ENCODE measurements at places on chromosomes 12 and 14. TPM values are rescaled to one million over a fixed set of nuclear protein-coding genes. Genes with fewer than 3 reads are reported as not detected.

DNA sequence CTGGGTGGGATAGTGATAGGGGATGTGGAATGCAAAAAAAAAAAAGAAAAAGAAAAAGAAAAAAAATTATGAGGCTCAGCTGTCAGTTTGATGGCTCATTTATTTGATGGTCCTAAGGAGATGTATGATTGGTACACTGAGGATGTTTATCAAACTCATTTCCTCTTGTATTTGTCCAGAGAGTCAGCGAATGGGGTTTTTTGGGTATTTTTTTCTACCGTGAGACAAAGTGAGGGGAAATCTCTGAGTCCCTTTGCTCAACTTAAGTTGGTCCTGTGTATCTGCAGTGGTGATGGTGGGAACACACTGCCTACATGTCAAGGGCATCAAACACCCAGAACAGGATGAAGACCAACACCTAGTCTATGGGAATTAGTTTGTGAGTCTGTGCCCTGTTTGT, 176.9 kb upstream of the HIF1A start:
- DNase-seq: no peak

LRRC10 gene
- not detected for total RNA-seq

TCP11L2 gene
- 47.8 TPM for total RNA-seq

GRCh38 chr12:67025543-67026114, 243.5 kb upstream of the CAND1 start:
- peak; percentile 35 for DNase-seq

- peak; percentile 7 for DNase-seq
Observed at GRCh38 chr14:105582639-105583038, 56.3 kb downstream of the TMEM121 start.

GRCh38 chr12:108190529-108190928, 61.4 kb downstream of the WSCD2 start:
- DNase-seq: no peak

GRCh38 chr12:4700621-4701026, 19.6 kb upstream of the GALNT8 start:
- DNase-seq: no peak

- no peak for DNase-seq
Observed at GRCh38 chr12:53255996-53256395, 12.1 kb upstream of the ESPL1 start.

CLEC4C gene
- total RNA-seq: not detected

DNA sequence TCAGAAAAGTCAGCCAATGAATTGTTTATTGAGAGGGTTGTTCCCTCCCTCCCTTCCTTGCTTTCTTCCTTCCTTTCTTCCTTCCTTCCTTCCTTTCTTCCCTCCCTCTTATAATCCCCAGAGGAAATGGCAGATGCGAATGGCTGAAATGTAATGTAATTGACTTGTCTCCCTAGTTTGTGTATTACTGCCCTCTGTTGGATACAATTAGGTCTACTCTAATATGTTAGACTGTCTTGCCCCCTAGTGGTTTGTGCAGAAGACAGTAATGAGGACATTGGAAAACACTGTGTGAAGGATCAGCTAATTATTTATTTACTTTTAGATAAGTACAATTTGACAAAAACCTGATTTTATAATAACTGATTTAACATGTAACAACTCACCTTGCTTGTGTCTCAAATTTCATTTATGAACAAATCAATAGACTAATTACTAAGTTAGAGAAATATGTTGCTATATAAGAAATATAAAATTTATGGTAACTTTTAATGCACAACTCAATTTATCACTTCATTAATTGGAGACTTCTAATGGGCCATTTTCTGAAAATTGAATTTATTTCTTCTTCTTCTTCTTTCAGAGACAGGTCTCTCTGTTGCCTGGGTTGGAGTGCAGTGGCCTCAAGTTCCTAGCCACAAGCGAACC, 229.8 kb upstream of the LRIG3 start:
- DNase-seq: no peak

GRCh38 chr14:67167420-67168109, 21.7 kb upstream of the GARIN2 start:
- no peak for DNase-seq

DNA sequence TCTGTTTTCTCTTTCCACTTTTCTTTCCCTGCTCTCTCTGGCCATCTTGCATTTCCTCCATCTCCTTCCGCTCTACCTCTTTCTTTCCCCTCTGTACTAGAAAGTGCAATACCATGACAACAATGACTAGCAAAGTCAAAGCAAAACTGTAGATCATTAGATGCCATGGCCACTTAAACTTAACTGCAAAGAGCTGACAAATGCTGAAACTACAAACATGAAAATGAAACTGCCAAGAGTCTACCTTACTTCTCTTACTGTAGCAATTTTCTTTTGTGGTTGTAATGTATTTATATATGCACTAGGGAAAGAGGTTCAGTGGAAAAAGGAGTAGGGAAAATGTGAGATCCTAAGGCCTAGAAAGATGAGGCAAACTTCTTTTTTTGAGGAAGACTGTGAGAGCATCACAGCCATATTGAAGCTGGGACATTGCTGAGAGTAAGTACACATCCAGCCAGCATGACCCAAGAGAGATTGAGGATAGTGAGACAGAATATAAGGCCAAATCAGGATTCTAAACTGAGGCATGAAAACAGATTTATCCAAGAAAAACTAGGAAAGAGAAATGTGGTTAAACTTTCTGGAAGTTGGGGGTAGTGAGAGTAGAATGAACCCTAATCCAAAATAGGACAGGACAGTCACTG, 276.6 kb upstream of the NAV3 start:
- no peak for DNase-seq

GRCh38 chr12:9091891-9092598, 23.7 kb downstream of the A2M start:
- DNase-seq: no peak

DNA sequence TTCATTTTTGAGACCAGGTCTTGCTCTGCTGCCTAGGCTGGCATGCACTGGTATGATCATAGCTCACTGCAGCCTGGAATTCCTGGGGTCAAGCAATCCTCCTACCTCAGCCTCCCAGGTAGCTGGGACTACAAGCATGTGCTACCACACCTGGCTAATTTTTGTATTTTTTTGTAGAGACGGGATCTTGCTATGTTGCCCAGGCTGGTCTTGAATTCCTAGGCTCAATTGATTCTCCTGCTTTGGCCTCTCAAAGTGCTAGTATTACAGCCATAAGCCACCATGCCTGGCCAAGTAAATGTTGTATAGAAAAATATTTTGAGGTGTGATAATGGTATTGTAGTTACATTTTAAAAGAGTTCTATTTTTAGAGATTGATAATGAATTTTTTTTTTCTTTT, 12.6 kb downstream of the BIN2 start:
- no peak for DNase-seq

DNA sequence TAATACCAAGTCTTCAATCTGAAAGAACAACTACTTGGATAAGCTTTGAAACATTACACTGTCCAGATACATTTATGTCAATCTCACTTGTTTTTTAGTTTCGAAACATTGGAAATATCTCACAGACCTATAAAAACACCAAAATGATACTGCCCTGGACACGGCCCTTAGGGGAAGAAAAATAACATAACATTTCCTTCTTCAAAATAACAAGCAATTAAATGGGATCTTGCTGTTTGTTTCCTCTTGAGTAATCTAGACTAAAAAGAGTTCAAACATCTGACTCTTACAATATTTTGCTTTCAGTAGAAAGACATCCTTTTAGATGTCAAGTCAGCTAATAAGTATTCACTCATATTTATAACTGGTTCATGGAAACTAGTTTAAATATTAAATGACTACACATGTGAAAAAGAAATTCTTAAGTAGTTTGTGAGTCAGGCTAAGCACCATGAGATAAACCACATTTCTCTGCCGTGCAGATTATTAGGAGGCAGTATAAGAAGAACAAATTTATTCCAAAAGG, 87.5 kb downstream of the EPS8 start:
- no peak for DNase-seq

GRCh38 chr12:8603286-8603685, 9.4 kb downstream of the AICDA start:
- DNase-seq: no peak

- no peak for DNase-seq
Observed at GRCh38 chr12:118603610-118604361, 227.4 kb downstream of the SUDS3 start.

KRT75 gene
- total RNA-seq: not detected

IL26 gene
- total RNA-seq: not detected

GRCh38 chr14:105023144-105023543, 2.3 kb upstream of the CDCA4 start:
- no peak for DNase-seq

PTPRR gene
- total RNA-seq: not detected

DNA sequence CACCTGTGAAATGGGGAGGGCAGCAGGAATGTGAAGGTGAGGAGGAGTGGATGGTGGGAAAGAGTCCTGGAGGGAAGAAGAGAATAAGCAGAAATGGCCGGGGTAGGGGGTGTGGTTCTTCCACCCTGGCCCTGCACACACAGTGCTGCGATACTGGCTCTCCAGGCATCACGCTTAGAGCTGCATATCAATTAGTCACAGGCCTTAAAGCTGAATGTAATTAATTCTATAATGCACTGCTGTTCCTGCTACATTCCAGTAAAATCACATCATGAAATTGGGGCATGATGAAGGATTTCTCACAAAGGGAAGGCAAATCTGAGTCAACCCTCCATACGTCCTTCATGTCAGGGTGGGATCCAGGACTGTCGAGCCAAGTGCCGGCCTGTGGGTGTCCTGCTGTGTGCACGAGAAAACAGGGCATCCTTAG, 566.1 kb downstream of the BCL11B start:
- no peak for DNase-seq

DNA sequence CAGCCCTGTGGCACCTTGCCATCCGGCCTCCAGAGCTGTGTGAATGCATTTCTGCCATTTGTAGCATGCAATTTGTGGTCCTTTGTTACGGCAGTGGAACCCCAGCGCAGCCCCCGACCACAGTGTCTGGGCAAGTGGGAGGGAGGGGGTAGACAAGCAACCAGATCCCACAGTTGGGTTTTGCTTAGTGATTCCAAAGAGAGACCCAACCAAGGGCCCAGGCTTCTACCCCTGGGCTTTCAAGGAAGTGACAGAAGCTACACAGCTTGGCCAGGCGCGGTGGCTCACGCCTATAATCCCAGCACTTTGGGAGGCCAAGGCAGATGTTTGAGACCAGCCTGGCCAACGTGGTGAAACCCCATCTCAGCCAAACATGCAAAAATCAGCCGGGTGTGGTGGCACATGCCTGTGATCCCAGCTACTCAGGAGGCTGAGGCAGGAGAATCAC, 17.8 kb downstream of the ZBTB42 start:
- no peak for DNase-seq

DNA sequence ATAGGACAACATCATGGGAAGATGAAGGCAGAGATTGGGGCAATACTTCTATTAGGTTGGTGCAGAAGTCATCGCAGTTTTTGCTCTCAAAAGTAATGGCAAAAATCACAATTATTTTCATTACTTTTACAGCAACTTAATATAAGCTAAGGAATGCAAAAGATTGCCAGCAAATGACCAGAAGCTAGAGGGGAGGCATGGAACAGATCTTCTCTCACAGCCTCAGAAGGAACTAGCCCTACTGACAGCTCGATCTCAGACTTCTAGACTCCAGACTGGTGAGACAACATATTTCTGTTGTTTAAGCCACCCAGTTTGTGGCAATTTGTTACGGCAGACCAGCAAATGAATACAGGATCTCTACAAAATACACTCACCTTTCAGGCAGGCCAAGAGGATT, 348.5 kb upstream of the TBX3 start:
- DNase-seq: no peak

DNA sequence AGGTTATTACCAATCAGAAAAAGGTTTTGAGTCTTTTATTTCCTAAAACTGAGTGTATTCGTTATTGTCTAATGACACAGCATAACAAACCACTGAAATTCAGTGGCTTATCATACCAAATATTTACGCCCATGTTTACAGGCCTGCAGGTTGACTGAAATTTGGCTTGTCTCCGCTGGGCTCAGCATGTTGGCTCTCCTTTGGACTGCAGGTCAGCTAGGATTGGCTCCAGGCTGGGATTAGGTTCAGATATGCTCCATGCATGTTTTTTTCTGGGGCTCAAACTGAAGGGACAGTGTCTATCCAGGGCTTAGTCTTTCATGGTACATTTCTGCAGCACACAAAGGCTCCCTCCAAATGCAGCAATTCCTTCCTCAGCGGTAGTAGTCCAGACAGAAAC, 569.9 kb downstream of the DIO2 start:
- DNase-seq: no peak

DNA sequence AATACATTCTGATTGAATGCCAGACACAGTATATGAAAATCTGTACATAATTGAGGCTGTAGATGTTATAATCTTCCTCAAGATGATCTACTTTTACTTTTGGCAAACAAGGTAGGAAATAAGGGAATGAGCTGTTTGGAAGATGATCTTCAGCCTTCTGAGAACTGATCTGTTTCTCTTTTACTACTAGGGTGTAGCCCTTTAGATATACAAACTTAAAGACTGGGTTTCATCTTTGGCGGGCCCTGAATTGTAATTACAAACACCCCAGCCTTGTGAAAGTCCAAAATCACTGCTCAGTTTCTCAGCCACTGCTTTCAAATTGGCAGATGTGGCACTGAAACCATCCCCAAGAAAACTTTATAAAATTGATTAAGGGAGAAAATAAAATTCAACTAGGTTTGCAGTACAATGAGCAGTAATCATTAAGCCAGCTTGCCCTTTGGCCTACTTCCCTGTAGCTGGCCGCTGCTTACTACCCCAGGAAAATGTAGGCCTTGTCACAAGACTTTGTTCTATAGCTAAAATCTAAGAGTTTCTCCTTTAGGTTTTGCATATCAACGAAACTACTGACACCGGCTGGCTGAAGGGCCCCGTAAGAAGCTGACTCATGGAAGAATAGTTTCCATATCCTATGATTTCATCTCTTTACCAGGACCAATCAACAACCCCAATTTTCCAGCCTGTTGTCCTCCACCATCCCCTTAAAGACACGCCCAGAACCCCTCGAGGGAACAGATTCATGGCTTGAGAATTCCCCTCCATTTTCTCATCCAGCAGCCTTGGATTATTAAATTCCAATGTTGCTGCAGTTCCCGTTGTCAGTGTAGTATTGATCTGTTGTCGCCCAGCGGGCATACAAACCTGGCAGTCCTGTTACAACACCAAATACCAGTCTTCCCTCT, 210.8 kb downstream of the PCNX1 start:
- peak; percentile 55 for DNase-seq

LTBR gene
- total RNA-seq: 210 TPM

DNA sequence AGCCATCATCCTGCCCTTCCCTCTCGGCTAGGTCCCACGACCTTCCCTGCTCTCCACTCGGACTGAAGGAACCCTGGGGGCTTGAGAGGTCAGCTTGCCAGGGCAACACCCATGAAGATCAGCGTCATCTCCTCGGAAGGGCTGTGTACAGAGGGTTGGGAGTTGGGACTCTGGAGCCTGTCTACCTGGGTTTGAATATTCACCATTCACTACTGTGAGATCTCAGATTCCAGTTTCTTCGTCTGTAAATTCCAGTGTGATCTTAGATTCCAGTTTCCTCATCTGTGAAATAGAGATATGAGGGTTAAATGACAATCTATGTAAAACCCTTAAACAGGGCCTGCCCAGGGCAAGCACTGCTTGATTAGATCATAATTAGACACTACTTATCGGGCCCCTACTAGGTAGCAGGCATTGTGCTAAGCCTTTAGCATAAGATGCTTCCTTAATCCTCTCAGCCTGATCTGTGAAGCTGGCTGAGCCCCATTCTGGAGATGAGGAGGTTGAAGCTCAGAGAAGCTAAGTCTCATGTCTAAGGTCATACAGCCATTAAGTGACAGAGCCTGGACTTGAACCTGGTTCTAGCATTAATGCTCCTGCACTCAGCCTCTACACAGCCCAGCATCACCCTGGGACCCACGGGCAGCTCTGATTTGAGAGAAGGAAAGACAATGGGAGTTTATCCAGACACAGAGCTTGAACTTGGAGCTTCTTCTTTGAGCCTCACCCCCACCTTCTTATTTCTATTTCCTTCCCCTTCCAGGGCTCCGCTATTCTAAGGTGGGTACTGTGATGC, 612 bp upstream of the ZDHHC22 start:
- no peak for DNase-seq

Data from transverse colon (tissue), 4 donors.